ENCODE measurements at places on chromosomes 1 and 21.

GRCh38 chr1:90174246-90174645 is 179.3 kb downstream of the ZNF326 start:
- no peak for DNase-seq

GRCh38 chr21:31668651-31669491 is 9.4 kb downstream of the SOD1 start:
- no peak for DNase-seq

DNA sequence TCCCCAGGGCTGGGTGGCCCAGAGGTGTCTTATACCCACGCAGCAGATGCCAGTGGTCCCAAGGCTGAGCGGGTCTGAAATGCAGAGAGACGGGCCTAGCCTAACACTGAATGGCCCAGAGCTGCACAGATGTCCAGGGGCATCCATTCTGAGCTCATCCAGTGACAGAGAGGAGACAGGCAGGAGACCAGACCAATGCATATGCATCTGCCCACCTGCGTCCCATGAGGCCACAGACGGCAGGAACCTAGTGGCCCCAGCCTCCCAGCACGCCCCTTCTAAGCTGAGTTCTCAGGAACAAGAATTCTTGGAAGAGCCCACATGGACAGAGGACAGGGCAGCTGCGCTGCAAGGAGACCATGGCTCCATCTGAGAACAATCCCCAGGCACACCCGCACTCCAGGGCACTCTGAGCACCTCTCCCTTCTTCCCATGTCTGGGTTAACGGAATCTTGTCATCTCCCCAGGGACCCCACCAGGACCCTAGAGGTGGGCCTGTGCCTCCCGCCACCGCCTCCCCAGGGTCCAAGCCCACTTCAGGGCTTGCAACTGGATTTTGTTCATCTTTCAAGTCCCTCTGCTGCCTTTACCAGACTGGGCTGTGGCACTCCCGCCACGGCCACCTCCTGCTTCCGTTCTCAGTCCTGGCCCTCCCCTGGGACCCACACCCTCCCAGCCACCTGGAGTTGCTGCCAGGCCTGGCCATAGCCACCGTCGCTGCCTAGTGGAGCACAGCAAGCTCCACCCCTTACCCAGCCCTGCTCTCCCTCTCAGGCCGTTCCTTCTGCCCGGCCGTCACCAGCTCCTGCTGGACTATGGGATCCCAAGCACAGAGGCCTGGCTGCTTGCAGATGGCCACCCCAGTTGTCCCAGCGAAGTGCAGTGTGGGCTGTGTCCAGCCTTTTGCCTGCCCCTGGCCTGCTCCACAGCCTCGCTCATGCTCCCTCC is 3.3 kb downstream of the WNT3A start:
- DNase-seq: no peak

DNA sequence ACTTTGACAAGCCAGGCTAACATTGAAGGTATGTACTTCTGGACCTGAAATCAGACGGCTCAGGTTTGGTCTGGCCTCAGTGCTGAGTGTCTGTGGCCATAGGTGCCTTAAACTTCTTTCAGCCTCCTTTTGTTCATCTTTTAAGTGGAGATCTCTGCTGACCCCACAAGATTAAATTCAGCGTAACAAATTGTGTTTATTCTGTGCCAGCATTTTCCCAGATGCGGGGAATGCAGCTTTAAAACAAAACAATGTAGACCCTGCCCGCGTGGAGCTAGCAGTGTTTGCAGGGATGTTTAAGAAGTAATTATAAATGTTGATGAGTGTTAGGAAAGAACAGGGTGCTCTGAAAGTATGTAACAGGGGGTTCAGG is 923 bp downstream of the CAP1 start:
- no peak for DNase-seq
